ENCODE measurements at places on chromosomes 4 and X.

GRCh38 chrX:69489625-69490024 lies 14.5 kb upstream of the NALF2 start:
- DNase-seq = no peak

- no peak for DNase-seq
Measured at GRCh38 chr4:88730811-88731210, 33.2 kb upstream of the NAP1L5 start.

DNA sequence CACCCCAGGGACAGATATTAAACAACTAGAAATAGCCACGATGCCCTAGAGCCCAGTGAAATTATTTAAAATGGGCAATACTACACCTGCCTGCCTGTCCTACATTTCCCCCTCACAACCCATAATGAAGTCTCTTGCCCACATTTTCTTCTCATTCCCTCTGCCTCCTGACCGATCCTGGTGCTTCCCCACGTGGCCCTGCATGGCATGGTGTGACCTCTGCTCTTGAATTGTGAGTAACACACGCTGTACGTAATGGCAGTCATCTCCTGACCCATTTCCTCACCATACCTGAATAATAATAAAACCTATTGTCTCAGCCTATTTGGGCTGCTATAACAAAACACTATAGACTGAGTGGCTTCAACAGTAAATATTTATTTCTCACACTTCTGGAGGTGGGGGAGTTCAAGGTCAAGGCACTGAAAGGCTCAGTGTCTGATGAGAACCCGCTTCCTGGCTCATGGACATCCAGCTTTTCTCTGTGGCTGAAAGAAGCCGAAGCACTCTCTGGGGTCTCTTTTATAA lies 77.0 kb upstream of the ENPP6 start:
- DNase-seq = no peak

- no peak for DNase-seq
Measured at GRCh38 chrX:9948406-9948805, 18.8 kb upstream of the CLDN34 start.

DNA sequence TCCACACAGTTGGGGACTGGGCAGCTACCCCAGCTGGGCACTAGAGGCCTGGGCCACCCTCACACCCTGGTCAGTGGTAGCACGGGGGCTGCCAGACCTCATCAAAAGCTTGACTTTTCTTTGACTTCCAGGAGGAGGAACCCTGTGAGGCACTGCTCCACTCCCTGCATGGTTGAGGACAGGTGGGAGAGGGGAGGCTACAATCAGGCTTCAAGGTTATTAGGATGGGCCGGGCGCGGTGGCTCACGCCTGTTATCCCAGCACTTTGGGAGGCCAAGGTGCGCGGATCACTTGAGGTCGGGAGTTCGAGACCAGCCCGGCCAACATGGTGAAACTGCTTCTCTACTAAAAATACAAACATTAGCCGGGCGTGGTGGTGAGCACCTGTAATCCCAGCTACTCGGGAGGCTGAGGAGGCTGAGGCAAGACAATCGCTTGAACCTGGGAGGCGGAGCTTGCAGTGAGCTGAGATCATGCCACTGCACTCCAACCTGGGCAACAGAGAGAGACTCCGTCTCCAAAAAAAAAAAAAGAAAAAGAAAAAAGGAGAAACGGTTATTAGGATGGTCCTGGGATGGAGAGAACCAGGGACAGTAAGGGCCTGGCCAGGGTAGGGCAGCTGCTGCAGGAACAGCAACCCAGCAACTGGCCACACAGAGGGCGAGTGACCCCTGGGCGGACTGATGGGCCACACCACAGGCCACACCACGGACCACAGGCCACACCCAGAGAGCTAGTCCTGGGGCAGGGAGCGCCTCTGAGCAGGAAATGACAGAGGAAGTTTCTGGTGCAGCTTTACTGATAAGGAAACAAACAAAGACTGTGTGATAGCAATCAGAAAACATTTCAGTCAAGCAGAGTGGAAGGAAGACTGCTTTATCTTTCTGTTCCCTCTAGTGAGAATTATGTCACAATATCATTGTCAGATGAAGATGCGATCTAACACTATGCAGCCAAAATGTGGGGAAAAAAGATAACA lies 20.5 kb upstream of the OPN1LW start:
- no peak for DNase-seq

DNA sequence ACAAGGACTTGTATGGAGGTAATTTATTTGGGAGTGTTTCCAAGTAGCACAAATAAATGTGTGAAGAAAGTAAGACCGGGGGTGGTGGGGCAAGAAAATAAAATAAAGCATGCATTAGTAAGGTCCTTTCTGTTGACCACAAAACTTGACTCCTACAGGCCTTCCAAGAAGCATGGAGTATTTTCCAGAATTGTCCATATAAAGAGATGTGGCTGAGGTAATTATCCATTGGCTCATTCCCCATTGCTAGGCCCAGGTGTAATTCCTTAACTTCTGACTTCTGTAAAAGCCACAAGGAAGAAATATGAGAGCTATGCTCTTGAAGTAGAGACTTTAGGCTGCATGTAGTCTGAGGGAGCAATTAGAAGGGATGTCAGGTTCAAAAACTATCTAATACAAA lies 430.5 kb upstream of the PABPC4L start:
- DNase-seq = no peak

- DNase-seq = no peak
Measured at GRCh38 chrX:3526071-3526470, 179.6 kb upstream of the MXRA5 start.

DNA sequence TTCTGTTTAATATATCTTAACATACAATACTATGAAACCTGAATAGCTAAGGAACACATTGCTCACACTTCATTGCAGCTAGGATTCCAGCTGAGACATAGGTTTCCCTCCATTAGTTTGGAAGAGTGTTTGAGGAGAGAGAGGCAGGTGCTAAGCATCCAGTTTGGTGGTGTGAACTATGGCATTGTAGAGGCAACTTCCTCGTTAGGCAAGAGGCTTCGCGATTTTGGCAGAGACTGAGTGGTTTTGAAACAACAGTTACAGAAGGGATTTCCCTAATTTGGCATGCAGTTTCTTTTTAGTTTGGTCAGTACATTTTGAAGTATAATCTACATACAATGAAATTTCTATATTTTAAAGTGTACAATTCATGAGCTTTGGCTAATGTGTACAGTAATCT lies 117.1 kb upstream of the BMP3 start:
- DNase-seq = no peak

- DNase-seq = no peak
Measured at GRCh38 chr4:153115322-153116290, 88.6 kb upstream of the TRIM2 start.

GRCh38 chrX:39677585-39677977 lies 420.2 kb downstream of the BCOR start:
- no peak for DNase-seq

DNA sequence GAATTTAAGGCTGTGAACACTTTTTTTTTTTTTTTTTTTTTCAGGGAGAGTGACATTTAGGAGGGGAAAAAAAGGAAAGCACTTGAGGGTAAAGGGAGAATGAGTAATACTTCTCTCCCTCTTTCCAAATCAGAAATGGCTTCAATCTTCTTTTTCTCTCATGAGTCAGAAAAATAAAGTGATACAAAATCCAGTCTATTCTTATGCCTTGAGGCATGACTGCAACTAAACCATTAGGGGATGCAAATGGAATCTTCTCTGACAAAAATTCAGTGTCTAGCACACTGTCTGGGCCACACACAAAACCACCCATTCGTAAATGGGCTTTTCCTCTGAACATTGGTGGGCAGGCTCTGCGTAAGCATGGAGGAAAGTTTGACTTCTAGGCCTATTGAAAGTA lies 46.7 kb upstream of the POU4F2 start:
- DNase-seq = no peak

GRCh38 chrX:19392703-19393102 lies 49.0 kb downstream of the PDHA1 start:
- DNase-seq = no peak

- DNase-seq = no peak
Measured at GRCh38 chrX:6861456-6861855, 286.1 kb upstream of the STS start.

DNA sequence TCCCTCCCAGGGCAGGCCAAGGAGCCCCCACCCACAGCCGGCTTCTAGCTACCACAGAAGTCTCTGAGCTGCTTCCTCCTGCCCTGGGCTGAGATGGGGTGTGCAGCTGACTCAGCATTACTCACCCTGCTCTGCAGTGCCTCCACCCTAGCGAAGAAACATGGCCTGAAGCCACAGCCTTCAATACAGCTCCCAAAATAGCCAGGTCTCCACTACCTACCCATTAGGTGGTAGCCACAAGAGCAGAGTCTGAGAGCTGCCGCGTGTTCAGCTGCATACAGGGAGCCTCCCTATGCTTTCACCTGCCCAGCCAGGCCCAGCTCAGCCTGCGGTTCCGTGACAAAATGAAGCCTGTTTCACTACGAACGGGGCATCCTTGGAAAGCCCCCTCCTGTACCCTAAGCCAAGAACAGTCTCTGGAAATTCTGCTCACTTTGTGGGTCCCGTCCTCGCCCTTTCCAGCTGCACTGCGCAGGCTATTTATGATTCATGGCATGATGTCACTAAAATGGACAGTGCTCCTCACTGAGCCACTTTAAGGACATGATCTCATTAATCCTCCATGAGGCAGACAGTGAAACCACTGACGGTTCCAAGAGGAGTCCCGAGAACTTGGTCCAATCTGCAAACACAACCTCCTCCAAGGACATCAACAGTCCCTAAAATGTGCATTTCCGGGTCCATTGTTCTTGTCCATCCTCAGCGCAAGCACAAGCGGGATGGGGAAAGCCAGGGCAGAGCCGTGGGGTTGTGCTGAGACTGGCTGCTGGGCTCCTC lies 20.2 kb downstream of the WDR1 start:
- no peak for DNase-seq

DNA sequence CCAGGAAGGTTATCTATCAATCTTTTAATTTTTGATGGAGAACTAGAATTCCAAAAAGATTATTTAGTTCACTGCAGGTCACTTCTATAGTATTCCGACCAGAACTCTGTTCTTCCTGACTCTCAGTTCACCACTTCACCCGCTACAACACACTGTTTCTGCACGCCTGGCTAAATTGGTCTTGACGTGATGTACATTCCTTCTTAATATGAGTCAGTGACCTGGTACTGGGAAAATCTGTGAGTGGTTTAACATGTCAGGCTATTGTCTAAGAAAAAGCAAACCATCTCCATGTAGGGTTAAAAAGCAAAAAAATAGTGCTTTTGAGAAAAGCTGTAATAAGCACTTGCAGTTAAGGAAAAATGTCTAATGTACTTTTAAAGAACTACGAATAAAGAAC lies 120.4 kb downstream of the NDST3 start:
- DNase-seq = no peak

DNA sequence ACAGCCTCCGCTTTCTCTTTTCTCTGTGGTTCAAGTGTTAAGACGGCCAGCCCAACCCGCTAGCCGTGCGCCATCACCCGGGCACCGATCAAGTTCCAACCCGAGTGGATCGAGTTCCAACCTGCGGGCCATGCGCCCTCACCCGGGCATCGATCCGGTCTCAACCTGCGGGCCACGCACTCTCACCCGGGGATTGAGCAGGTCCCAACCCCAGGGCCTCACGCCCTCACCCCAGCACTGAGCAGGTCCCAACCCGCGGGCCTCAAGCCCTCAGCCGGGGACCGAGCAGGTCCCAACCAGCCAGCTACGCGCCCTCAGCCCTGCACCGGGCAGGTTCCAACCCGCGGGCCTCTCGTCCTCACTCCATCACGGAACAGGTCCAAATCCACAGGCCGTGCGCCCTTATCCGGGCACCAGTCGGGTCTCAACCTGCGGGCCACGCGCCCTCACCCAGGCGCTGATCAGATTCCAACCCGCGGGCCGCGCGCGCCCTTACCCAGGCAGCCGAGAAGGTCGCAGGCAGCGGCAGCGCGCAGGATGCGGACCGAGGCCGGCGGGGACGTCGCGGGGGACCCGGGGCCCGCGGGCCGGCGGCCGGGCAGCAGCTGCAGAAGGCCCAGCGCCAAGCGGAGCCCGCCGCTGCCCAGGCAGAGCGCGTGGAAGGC lies 443 bp downstream of the GPR143 start:
- no peak for DNase-seq

GRCh38 chrX:18875256-18875878 lies 108.5 kb downstream of the PHKA2 start:
- DNase-seq = peak; percentile 36

All from NCI-H2171 (cell line).